ENCODE measurements at places on chromosomes 1 and 21. TPM values are rescaled to one million over a fixed set of nuclear protein-coding genes. Genes with fewer than 3 reads are reported as not detected.

The THEM5 gene
- not detected for total RNA-seq

The TRABD2B gene
- total RNA-seq: not detected

The LAMB3 gene
- 1.3 TPM for total RNA-seq

The SPTA1 gene
- total RNA-seq: 1.3 TPM

The LCE1A gene
- not detected for total RNA-seq

The PGLYRP4 gene
- not detected for total RNA-seq

The RNASEL gene
- total RNA-seq: 3.4 TPM

The FMO3 gene
- total RNA-seq: not detected

The HNRNPCL4 gene
- total RNA-seq: not detected

Measured in parietal lobe (tissue), 2 donors.